Glutamatergic neuron (in vitro differentiated cells): ENCODE measurements at places on chromosomes 3 and 15.

DNA sequence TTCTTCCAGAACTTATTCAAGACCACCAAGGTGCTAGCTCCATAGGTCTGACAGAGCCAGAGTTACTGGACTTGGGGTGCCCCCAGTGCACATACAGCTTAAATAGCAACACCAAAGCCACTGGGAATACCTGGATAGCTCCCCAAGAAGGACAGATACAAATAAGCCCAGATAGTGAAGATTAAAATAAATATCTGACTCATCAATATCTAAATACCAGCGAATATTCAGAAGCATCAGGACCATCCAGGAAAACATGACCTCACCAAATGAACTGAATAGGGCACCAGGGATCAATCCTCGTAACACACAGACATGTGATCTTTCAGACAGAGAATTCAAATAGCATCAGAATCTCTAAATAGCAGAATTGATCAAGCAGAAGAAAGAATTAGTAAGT lies 931.6 kb downstream of the OTOL1 start:
- no peak for DNase-seq

DNA sequence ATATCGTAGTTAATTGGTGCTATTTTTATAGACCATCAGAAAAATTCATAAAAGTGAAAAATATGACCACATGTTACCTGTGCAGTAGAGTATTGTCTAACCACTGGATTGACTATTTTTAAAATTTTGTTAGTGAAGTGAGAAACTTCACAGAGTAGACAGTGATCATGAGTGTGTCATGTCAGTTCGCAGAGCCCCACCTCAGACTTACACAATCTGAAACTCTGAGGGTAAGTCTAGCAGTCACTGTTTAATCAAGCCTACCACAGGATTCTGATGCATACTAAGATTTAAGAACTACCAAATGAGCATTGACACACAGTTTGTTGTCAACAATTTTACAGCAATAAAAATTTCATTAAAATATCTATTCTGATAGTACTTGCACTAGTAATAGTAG lies 552.9 kb upstream of the SUCLG2 start:
- DNase-seq, result no peak

- no peak for DNase-seq
Observed at GRCh38 chr15:78767331-78767951, 43.8 kb downstream of the ADAMTS7 start.

DNA sequence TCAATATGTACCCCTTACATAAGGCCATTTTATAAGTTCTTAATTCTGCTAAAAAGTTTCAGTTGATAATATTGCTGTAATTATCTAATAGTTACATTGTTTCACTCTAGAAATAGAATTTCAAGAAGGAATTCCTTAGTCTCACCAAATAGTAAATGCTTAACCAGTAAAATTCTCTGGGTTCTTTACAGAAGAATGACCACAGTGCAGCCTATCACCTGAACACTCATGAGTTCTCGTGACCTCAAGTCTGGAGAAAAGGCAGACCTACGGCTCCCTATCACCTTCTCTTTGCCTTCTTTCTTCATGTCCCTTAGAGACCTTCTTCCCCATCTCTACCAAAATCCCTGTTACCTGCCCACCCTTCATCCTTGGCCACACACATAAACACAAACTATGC lies 30.9 kb downstream of the CCDC191 start:
- no peak for DNase-seq
